Activated CD8-positive, alpha-beta memory T cell treated with anti-CD3 and anti-CD28 coated beads for 4 hours (primary cell): ENCODE measurements at places on chromosomes 5 and 9.

DNA sequence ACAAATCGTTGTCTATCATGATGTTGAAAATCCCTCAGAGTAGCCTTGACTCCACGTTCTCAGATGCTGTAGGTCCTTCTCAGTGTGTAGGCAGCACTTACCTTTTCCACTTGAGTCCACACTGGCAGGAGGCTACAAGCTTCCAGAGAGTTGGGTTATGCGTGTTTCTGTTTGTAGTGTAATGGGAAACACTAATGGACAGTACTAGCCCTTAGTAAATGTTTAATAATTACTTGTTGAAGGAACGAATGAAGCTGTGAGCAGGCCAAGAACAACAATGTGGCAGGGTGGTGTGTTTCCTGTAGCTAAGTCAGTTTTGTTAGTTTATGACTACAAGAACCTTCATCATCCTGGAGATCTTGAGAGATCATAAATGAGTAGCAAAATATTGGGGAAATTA lies 83.5 kb downstream of the ARHGAP26 start:
- DNase-seq, result no peak

DNA sequence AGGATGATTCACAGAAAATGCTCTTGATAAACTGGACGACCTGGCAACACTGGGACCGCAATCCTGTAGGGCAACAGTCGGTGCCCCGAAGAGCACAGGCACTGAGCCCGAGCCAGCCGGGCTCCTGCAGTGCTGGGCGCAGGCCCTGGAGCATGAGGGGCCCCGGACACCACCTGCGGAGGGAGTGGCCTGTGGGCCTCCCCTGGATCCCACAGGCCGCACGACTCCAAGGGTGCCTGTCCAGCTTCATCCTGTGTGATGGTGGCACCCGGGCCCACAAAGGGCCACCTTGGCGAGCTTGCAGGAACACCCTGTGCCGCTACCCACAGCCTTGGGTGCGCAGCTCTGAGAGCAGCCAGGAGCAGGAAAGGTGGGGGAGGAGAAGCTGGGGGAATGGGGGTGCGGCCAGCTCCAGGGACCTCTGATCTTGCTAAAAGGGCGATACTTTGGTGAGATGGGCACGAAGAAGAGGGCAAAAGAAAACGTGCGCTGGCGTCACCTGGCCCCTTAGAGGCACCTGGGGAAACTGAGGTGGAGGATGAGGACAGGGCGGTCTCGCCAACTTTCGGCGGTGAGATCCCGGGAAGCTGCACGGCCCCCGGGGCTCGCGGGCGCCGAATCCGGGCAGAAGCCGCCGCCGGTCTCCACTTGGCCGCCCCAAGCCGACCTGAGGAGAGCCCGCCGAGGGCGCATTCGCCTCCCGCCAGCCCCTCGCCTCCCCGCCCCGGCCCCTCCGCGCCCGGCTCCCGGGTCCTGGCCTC lies 722 bp downstream of the TBC1D9B start:
- no peak for DNase-seq

DNA sequence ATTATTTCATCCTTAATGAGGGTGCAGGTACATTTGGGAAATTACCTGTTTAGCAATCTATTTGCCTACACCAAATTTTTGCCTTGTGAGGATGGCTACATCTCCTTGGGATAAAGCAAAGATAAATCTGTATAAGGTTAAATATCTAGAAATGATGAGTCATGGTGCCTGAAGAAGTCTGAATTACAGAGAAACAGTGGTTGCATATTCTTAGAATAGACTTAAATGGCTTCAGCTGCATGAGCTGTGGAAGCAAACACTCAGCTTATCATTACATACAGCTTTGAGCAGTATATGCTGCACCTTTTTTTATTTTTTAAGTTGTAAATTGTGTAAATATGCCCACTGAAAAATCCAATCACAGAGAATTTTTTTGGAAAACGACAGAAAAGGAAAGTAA lies 153.5 kb downstream of the RAPGEF6 start:
- no peak for DNase-seq

DNA sequence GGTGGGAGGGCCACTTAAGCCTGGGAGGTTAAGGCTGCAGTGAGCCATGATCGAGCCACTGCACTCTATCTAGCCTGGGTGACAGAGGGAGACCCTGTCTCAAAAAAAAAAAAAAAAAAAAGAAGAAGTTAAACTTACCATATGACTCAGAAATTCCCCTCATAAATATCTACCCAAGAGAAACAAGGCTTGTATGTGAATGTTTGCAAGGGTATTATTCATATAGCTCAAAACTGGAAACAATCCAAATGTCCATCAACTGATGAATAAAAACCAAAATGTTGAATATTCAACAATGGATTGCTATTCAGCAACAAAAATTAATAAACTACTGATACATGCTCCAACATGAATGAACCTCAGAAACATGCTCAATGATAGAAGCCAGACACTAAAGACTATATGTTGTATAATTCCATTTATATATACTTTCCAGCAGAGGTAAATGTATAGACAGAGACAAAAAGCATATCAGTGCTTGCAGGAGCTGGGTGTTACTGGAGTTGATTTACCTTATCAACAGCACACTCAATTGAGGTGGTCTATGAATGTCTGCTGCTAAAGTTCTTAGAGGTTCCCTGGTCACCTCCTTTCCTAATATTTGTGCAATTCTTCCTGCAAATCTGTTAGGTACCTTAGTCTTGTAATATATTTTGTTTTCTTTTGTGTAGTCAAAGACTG lies 5.3 kb upstream of the SREK1 start:
- DNase-seq, result no peak

DNA sequence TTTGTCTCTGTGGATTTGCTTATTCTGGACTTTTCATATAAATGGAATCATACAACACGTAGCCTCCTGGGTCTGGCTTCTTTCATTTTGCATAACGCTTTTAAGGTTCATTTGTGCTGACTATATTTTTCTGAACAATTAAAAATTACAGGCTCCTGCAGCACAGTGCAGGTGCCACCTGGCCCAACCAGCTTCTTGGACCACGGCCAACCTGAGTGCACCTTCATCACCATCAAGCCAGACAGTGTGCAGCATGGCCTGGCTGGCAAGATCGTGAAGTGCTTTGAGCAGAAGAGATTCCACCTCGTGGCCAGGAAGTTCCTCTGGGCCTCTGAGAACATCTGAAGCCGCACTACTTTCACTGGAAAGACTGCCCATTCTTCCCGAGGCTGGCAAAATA lies 53.5 kb upstream of the COL15A1 start:
- DNase-seq, result no peak

- no peak for DNase-seq
These were observed 167.2 kb downstream of the CFAP90 start for GRCh38 chr5:7683753-7684152.

GRCh38 chr5:172802567-172803176 lies 31.4 kb upstream of the ERGIC1 start:
- DNase-seq, result no peak

DNA sequence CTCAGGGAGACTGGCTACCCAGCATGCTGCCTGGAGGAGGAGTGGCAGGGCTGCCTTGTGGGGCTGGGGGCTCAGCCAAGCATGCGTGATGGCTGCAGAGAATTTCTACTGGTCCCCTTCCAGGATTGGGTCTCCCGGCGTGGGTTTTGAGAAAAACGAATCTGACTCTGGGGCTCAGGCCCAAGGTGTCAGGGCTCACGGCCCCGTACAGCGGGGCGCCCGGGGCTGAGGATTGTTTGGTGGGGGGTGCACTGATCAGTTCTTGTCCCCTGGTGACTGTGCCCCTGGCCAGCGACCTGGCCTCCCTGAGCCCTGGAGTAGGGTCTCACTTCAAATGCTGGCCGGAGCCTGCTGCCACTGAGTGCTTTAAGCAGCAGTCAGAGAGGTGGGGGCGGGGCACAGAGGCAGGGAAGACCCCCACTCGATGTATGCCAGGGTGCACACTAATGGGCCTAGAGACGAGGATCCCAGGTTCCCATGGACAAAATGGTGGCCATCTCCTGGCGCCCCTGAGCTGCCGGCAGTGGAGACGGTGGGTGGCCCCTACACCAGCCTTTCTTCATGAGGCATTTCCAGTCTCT lies 45.5 kb upstream of the RNU6ATAC start:
- DNase-seq, result no peak
